Activated gamma-delta T cell treated with Interleukin-2 at 50 U/mL for 16 hours (primary cell): ENCODE measurements at places on chromosomes 5 and 9.

- no peak for DNase-seq
These were observed 398.9 kb upstream of the PCSK5 start for GRCh38 chr9:75491533-75491932.

GRCh38 chr5:83227611-83228010, 150.3 kb downstream of the XRCC4 start:
- no peak for DNase-seq

- peak; percentile 45 for DNase-seq
These were observed 25.8 kb upstream of the HSD17B3 start for GRCh38 chr9:96327694-96328352.

DNA sequence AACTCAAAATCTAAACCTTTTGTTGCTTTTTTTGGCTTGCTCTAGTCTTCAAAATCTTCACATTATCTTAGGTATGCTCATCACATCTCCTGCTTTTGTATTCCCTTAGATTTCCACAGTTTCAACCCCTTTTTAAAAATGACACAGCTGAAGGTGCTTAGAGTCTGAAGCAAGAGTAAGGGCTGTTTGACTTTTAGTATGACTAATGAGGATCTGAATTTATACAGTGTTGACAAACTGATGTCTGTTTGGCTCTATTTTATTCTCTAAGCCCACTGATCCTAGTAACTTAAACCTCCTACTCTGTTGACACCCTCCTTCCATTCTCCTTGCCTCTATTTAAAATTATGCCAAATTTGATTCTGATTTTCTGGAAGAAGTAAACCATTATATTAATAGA, 200.1 kb downstream of the MCTP1 start:
- DNase-seq, result no peak

DNA sequence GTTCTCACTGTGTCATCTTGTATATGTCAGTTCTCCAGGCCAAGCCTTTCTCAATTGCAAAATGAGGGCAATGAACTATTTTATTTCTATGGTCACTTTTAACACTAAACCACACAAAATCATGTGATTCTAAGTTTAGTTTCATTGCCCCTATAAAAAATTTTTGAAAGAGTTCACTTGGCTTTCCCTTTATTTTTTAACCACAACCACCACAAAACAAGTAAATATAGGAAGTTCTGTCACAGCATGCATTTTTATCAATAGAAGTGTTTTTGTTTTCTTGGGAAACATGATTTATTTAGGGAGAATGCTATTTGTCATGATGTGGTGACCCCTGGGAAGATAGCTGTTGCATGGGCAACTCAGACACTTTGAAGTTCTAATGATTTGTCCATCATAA, 169.1 kb downstream of the CSNK1G3 start:
- DNase-seq, result no peak

GRCh38 chr9:209143-209758, 5.4 kb upstream of the DOCK8 start:
- DNase-seq, result no peak

- no peak for DNase-seq
These were observed 76.8 kb downstream of the MRPL36 start for GRCh38 chr5:1722877-1723276.

DNA sequence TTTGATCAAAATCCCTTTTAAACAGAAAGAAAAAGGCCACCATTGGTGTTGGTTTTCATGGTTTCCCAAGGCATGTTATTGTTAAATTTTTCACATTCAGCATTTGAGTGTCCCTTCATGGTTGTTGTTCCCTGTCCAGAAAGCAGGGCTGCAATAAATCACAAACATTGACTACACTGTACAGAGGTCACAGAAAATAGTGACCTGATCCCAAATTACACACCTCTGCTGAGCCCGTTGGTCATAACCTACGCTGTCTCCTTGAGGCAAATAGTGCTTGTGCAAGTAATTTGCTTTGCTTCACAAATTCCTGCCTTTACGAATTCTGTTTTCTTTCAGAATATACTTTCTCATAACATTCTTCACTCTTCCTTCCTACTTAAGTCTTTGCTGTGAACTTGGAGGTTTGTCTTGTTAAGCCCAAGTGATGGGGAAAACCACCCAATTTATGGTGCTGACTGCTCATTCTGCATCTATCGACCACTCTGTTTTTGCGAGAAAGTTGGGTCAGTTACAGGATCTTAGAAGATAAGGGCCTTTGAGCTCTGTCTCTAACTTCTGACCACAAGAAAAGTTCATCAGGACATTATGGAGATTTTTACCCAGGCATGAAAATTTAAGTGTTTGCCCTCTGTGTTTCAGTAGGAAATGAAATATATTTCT, 16.0 kb downstream of the PIK3R1 start:
- DNase-seq, result no peak

GRCh38 chr5:124803617-124804323, 57.3 kb upstream of the ZNF608 start:
- no peak for DNase-seq
